T-helper 9 cell (primary cell): ENCODE measurements at places on chromosomes 2 and 18.

- no peak for DNase-seq
Measured at GRCh38 chr2:30433541-30434299, 13.3 kb upstream of the LCLAT1 start.

DNA sequence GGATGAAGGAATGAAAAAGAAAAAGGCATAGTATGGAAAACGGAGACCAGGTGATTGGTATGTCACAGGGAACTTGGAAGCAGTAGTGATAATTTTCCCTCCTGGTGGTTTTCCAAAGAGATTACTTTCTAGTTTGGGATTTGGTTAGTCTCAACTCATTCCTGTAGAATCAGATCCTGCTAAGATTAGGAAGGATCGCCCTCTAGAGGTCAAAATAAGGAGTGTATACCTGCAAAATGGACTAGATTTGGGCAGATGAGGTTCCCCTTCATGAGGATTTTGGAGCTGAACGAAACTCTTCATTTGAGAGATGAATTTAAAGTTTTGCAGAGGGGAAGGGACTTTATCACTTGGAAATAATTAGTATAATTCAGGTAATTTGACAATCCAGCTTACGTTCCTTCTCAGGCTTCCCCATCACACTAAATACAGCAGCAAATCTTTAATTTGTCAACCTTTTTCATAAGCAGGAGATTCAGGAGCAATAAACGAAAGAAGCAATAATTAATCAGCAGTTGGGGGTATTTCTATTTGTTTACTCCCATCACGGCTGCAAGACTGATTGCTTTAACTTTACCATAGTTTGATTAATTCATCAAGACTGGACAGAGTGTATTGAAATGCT, 65.2 kb downstream of the CCDC195 start:
- DNase-seq, result no peak

DNA sequence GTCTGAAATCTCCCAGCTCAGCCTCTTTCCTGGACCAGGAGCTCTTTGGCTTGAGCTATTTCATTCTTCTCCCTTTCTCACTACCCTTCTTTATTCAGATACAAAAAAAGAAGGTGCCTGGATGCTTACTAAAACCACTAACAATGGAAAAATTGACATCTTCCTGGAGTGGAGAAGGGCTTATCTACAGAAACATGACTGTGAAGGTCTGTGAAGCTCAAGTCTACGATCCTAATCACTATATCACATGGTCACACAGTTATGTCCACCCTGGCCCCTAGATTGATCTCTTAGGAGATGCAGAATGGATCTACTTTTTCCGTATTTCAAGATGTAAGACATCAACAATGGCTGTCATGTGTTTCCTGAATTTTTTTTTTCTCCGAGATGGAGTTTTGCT, 5.7 kb upstream of the KRCC1 start:
- no peak for DNase-seq

GRCh38 chr2:238141541-238142318, 3.3 kb downstream of the KLHL30 start:
- DNase-seq, result no peak

DNA sequence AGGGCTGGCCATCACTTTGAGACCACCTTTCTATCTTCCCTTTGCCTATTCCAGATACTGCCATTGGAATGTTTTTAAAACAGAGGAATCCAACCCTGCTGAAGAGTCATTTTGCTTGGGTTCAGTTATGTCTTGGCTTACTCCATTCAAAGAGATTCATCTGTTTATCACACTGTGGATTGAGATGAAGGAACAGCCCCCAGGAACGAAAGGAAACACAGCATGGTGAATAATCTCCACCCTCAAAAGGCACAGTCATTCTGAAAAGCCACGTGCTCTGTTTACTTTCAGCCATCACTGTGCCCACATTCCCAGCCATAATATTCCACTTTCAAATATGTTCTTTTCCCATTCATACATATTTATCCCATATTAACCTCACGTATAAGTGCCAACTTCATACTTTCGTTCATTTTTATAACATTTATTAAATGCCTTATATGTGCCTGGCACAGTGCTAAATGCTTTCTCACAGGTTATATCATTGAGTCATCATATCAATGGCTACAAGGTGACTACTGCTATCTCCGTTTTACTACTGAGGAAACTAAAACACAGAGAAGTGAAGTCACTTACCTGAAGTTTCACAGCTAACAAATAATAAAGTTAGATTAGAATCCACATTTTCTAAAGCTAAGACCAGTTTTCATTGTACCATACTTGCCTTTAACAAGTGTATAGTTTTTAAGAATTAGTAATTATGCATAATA, 143.6 kb downstream of the OSR1 start:
- DNase-seq, result no peak

DNA sequence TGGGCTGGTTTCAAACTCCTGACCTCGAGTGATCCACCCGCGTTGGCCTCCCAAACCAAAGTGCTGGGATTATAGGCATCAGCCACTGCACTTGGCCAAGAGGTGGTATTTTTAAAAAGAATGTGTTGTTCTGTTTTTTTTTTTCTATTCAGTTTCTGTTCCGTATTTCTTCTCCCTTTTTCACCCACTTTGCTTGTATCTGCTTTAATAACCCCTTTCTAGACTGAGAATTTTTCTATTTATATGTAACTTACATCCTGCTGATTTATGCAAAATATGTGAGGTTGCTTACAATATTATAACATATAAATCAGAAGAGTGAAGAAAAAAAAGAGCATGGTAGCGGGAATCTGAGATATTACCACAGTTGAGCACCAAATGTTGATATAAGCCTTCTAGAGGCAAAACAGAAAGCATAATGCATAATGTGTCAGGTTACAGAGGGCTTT, 17.2 kb upstream of the LYPD6B start:
- DNase-seq, result no peak

DNA sequence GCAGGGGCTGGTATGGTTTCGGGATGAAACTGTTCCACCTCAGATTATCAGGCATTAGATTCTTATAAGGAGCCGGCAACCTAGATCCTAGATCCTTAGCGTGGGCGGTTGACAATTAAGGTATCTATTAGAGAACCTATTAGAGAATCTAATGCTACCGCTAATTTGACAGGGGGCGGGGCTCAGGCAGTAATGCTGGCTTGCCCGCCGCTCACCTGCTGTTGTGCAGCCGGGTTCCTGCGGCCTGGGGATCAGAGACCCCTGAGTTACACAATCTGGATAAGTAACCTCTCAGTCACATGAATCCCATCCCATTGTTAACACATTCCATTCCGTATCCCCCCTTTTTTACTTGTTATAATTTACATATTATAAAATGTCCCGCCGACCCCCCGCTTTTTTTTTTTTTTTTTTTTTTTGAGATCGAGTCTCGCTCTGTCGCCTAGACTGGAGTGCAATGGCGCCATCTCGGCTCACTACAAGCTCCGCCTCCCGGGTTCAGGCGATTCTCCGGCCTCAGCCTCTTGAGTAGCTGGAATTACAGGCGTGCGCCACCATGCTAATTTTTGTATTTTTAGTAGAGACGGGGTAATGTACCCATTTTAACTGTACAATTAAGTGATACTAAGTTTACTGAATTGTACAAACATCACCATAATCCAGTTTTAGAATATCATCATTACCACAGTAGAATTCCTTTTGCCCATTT, 42.0 kb upstream of the GPD2 start:
- no peak for DNase-seq

DNA sequence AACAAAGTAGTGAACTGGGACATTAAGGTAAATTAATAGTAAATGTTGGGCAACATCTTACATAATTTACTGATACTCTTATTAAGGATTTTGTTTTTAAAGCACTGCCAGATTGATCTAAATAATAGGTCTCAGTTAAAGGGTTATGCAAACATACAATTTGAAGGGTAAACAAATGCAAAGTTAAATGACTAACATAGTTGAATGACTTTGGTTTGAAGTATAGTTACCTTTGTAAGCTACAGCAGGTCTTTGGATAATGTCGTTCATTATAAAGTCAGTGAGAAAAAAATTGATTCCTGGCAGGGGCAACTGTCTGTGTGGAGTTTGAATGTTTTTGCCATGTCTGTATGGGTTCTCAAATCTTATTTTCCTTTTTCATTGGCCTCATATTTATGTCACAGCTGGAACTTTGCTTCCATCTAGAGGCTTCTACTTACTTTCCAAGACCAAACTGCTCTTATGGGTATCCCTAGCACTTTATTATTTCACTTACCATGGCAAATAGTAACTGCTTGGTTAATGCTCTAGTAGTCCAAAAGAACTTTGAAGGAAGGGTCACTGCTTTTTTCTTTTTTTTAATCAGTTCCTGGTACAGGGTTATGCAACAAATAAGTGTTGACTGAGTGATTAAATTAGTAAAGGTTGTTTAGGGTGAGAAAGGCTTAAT, 107.8 kb downstream of the NBEAL1 start:
- no peak for DNase-seq

- no peak for DNase-seq
Measured at GRCh38 chr2:68637047-68637446, 6.3 kb upstream of the PROKR1 start.

DNA sequence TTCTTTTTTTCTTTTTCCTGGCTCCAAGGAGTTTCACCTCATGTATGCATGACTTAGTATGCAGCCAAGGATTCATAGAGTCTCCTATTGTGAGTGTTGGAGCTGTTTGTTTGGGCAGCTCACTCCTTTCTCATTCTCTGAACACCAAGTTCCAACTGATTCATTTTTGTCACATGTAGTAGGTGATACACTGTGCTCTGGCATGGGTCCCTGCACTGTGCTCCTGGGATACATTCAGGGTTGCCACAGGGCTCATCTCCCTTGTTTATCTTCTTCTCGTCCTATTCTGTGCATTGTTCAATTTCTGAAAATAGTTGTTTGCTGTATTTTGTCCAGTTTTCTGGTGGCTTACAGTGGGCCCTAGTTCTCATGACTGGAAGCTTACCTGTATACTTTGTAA, 96.8 kb downstream of the ZNF407 start:
- no peak for DNase-seq

GRCh38 chr2:137500599-137500998, 463.7 kb upstream of the HNMT start:
- DNase-seq, result no peak

DNA sequence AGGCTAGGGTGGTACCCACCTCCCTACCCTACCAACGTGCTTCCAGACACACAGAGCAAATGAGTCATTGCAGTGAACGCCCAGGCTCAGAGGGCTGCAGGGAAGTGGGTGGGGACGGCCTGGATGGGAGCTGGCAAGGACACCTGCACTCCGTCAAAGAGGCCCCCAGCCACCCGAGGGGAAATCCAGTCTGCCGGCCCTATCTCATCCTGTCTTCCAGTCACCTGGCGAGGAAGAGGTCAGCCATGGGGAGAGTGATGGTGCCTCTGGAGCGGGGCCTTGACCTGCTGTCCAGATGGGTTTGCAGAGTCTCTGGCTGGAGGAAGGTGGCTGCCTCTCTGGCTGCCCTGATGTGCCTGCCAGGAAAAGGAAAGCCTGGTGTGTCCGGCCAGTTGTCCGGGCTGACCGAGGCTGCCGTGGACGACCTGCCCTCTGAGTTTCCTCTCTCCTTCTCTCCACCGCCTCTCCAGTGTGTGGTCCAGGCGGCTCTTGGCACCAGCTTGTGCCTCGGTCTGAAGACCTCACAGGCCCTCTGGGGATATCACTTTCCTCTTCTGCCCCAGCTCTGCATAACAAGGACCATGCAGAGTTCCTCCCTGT, 209.7 kb upstream of the COPS8 start:
- DNase-seq, result no peak
